Omental fat pad (tissue), 4 donors: ENCODE measurements at places on chromosomes 12 and 14.

DNA sequence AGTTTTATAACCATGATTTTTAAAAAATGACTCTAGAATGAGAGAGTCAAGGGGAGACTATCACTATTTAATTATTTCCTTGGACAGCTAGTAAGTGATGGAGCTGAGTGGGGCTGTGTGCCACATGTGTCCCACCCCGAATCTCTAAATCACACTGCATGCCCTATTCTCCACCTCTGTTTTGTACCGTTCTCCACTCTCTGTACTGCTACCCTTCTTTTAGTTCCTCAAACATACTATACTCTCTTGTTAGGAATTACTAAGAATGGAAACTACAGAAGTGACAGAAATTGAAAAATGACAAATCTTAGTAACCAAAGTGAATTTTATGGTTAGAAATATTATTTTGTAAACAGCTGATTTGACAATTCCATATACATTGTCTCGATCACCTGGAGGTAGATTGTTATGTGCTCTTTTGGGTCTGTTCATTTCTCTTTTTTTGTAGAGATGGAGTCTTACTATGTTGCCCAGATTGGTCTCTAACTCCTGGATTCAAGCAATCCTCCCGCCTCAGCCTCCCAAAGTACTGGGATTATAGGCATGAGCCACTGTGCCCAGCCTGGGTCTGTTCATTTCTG lies 35.9 kb downstream of the SLC11A2 start:
- no peak for DNase-seq

- no peak for DNase-seq
These were observed 29.7 kb downstream of the PLEKHG3 start for GRCh38 chr14:64733899-64734298.

DNA sequence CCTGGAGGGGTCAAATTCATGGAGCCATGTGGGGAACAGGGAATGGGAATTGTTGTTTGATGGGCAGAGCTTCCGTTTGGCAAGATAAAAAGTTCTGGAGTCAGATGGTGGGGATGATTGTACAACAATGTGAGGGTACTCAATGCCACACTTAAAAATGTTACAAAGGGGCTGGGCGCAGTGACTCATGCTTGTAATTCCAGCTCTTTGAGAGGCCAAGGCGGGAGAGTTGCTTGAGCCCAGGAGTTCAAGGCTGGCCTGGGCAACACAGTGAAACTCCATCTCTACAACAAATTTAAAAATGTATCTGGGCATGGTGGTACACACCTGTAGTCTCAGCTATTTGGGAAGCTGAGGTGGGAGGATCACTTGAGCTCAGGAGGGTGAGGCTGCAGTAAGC lies 66.0 kb upstream of the DIO3 start:
- no peak for DNase-seq

GRCh38 chr12:49706351-49707127 lies 666 bp downstream of the FMNL3 start:
- DNase-seq: no peak

- no peak for DNase-seq
These were observed 168.6 kb downstream of the TMTC3 start for GRCh38 chr12:88310666-88311065.

- no peak for DNase-seq
These were observed 21.4 kb upstream of the CMKLR1 start for GRCh38 chr12:108360487-108360886.

GRCh38 chr12:109950625-109951024 lies 45.5 kb downstream of the GIT2 start:
- DNase-seq: no peak

GRCh38 chr14:60508707-60509437 lies at the start of gene SIX6:
SIX6 (plus strand) TSS chr14:60509146; CDS start chr14:60509399, 253 bp downstream.
- no peak for DNase-seq

GRCh38 chr12:19794116-19794515 lies 354.8 kb downstream of the AEBP2 start:
- DNase-seq: no peak

DNA sequence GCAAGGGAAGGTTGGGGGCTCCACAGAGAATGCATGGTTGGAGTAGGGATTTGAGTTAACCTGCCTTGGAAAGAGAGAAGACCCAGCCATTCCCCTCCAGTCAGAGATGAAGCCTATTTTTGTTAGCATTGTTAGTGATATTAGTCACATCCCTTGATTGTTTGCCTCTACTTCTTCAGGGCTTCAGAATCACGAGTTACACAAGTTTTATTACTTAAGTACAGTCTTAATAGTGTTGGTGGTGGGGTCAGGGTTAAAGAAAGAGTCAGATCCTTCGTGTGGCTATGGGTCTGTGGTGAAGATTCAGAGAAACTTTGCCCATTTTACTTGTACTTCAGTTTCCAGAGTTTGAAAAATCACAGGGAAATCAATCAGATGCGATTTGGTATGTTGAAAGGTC lies 363.1 kb downstream of the LRIG3 start:
- DNase-seq: no peak

DNA sequence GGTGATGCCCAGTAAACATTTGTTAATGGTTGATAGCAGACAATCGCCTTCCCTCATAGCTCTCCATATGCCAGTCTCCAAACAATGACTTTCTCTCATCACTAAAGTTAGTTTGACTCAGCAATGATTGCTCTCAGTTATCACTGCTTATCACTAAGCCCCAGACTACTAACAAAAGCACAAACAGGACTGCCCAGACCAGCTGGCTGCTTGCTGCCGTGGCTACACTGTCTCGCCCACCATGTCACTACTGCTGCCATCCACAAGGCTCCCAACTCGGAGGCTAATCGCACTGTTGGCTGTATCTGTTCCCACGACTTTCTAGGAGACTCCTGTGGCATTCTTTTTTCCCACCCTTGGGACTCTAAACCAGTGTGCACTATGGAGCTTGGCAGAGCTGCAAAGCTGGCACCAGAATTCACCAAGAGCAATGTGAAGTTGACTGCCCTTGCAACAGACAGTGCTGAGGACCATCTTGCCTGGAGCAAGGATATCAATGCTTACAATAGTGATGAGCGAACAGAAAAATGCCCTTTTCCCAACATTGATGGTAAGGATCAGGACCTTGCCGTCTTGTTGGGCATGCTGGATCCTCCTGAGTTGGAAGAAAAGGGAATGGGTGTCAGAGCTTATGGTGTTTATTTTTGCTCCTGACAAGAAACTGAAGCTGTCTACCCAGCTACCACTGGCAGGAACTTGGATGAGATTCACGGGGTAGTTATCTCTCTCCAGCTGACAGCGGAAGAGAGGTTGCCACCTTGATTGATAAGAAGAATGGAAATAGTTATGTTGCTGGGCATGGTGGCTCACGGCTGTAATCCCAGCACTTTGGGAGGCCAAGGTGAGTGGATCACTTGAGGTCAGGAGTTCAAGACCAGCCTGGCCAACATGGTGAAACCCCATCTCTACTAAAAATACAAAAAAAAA lies 27.1 kb upstream of the NR2C1 start:
- no peak for DNase-seq

GRCh38 chr14:64675312-64675711 lies 28.9 kb upstream of the PLEKHG3 start:
- no peak for DNase-seq

DNA sequence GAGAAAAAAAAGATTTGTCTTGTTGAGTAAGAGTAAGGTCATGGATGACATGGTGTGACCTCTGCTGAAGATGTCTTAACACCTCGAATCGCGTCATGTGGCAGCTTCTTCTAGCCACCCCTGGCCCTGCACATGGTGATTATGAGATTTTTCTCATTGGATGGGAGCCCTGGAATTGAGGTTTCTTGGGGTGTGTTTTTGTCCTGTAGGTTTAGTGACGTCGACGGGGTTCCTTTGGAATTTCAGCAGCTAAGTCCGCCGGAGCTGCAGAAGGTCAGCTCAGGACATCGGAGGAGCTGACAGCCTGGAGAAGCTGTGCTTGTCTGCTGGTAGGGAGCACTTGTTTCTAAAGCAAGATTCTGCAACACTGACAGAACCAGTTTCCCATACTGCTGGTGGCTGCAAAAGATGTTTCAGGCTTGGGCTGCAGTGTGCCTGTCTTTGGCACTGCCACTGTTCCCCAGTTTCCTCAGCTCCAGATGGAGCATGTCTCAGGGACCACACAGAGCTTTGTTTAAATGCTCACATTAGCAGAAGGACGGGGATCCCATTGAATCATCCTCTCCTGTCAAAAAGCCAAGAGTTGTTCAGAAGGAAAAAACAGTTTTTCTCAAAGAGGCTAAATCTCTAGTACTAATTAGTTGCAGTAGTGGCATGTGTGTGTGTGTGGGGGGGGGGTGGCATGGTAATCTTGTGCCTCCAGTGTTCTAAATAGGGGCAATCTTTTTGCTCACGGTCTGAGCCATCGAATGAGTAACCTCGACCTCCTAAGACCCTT lies 5.2 kb upstream of the FOS start:
- no peak for DNase-seq

- DNase-seq: no peak
These were observed 464.4 kb downstream of the ZFP36L1 start for GRCh38 chr14:68328509-68328908.

DNA sequence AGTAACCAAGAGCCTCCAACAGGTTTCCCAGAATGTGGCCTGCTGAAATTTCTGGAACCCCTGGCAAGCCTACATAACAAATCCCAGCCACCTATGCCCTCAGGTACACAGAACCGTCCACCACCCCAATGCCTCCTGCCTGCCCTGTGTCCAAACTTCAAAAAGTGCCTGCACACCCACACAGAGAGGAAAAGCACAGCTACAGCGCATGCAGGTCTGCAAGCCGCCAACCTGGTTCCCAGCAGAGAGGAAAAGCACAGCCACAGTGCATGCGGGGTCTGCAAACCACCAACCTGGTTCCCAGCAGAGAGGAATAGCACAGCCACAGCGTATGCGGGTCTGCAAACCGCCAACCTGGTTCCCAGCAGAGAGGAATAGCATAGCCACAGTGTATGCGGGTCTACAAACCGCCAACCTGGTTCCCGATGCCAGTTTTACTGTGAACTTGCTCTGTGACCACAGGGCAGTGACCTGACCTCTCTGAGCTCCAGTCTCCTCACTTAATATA lies 113.5 kb downstream of the SCARB1 start:
- no peak for DNase-seq

GRCh38 chr12:25213338-25213737 lies 18.3 kb downstream of the ETFRF1 start:
- DNase-seq: no peak

- DNase-seq: no peak
These were observed 110.8 kb downstream of the SEC23A start for GRCh38 chr14:38992067-38992844.

DNA sequence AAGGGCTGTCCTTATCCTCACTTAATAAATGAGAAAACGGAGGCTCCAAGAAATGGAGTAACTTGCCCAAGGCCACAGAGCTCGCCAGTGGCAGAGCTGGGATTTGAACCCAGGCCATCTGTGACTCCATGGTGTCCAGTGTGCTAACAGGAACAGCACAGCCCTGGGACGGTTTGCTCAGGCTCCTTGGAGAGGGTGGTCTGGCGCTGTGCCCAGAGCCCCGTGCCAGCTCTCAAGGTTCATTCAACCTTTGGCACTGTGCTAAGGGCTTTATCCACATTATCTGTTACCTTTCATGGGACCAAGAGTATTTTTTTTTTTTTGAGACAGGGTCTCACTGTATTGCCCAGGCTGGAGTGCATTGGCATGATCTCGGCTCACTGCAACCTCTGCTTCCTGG lies 8.1 kb downstream of the DAO start:
- no peak for DNase-seq

DNA sequence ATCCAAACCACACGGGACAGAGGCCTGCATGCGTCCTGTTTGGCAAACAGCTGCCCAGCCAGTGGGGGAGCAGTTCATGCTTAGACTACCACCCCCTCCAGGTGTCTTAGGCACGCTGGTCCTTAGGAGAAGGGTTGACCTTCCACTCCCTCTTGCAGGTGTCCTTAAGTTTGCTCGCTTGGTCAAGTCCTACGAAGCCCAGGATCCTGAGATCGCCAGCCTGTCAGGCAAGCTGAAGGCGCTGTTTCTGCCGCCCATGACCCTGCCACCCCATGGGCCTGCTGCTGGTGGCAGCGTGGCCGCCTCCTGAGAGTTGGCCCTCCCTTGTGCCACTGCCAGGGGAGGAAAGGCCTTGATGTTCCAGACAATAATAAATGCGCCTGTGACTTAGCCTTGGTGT lies 1.8 kb downstream of the C12orf57 start:
- DNase-seq: no peak

- no peak for DNase-seq
These were observed 107.1 kb downstream of the MYRFL start for GRCh38 chr12:69932154-69932553.

DNA sequence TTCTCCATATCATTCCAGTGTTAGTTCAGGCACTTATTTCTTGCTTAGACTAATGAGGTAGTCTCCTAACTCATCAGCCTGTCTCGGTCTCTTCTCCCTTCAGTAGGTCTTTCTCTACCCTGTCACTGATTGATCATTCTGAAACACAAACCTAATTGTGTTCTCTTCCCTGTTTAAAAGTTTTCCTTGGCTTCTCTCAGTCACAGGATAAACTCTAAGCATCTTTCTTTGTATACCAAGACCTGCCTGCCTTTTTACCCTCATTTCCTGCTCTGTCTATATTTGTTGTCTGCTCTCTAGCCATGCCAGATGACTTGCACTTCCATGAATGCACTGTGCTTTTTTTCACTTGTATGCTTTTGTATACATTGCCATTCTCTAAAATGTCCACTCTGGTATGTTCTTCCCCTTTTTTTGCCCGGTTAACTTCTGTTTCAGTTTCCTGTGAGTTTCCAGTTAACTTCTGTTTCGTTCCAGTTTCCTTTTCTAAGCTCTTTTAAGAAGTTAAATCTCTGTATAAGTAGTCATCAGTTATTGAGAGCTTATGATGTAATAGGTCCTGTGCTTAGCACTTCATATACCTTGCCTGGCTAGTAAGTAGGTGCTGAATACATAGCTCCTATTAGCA lies 12.8 kb downstream of the DIP2B start:
- DNase-seq: no peak

- DNase-seq: no peak
These were observed 48.1 kb upstream of the BICDL1 start for GRCh38 chr12:119940897-119941296.

DNA sequence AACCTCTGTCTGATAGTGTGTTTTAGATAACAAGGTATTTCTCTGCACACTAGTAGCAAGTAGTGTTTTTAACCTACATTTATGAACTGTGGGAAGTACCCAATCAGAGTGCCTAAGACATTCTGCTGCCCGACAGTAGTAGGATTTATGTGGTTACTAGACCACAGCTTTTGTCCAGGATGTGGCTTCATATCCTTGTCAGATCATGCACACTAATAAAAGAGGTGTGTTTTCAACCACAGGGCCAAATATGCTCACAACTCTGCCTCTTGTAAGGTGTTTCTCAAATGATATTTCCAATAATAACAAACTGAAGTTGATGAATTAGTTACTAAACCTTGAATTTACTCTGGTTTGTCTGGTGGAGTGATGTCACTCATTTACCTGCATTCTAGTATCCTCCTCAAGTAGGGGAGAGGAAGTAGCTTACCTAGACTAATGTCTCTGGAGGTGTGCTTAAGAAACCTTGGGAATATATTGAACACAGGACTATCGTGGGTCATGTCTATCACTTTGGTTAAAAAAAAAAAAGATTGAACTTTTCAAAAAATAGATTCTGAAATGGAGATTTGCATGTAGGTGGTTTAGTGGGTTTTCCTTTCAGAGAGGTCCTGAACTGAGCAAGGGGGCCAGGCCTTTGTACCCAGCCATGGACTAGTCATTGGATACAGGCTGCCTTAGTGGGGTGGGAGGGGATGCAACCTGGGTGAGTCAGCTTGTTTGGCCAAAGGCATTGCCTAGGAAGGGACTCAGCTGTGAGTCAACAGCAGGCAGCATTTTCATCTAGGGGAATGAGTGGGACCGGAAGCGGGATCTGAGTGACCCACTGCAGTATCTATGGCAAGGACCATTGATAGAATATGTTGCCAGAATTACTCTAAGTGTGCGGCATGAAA lies 14.1 kb downstream of the FBXW8 start:
- no peak for DNase-seq
